Upper lobe of left lung (tissue), 6 donors: ENCODE measurements at places on chromosomes 5 and 9. TPM values are rescaled to one million over a fixed set of nuclear protein-coding genes. Genes with fewer than 3 reads are reported as not detected.

DNA sequence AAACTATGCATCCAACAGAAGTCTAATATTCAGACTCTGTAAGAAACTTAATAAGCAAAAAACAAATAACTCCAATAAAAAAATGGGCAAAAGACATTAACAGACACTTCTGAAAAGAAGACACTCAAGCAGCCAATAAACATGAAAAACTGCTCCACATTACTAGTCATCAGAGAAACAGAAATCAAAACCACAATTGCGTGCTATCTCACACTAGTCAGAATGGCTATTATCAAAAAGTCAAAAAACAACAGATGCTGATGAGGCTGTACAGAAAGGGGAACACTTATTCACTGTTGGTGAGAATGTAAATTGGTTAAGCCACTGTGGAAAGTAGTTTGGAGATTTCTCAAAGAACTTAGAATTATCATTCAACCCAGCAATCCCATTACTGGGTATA is 101.2 kb upstream of the TRIM32 start:
- no peak for DNase-seq

DNA sequence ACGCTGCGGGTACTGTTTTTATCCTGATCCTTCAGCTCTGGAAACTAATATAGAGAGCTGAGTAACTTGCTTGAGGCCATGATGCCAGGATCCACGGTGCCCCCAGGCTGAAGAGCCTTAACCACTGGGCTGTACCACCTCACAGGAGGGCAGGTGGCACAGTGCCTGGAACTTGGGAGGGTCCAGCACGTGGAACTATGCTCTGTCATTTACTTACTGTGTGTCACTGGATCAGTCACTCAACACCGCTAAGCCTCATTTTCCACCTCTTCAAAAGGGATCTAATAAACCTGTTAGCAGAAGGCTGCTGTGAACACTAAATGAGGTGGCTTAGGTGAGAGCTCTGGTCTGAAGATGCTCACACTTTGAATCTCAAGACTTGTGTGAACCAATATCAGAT is 29.6 kb downstream of the KCNIP1 start:
- no peak for DNase-seq

DNA sequence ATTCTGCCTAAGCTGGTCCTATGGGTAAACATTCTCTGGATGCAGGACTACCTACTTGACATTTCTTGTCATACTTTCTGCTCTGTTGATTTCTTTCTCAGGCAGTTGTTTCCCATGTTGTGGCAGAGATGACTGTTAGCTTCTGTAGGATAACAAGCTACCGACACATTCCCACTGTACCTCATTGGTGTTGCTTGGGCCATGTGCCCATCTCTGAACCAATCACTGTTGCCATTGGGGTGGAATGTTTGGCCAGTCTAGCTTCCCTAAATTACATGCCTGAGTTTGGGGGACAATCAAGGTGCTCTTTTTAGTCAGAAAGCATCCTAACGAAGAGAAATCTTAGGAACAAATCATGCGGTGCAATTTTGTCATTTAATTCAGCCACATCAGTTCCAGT is 212.0 kb downstream of the KDM4C start:
- DNase-seq, result no peak

GRCh38 chr5:96509316-96509715 is 76.3 kb upstream of the PCSK1 start:
- DNase-seq, result no peak

- DNase-seq, result no peak
Measured at GRCh38 chr9:81748091-81748490, 58.7 kb upstream of the TLE1 start.

The PCDHGB3 gene
- total RNA-seq, result 2.3 TPM

GRCh38 chr5:152178350-152178699 is 226.8 kb downstream of the NMUR2 start:
- DNase-seq, result no peak

The CAMK4 gene
- 3.5 TPM for total RNA-seq

GRCh38 chr9:2389404-2389803 is 232.2 kb upstream of the VLDLR start:
- DNase-seq, result no peak

GRCh38 chr9:117779760-117780159 is 75.6 kb downstream of the TLR4 start:
- no peak for DNase-seq

The TMC1 gene
- not detected for total RNA-seq

The PTPRD gene
- 11.9 TPM for total RNA-seq

GRCh38 chr9:71704796-71705195 is 63.5 kb downstream of the CEMIP2 start:
- DNase-seq, result no peak

The IL13 gene
- total RNA-seq, result 0.49 TPM

- DNase-seq, result no peak
Measured at GRCh38 chr5:50984640-50985039, 318.2 kb downstream of the PARP8 start.

- no peak for DNase-seq
Measured at GRCh38 chr5:127963233-127963632, 120.3 kb upstream of the SLC12A2 start.

- DNase-seq, result no peak
Measured at GRCh38 chr9:85543196-85543595, 198.6 kb downstream of the AGTPBP1 start.

GRCh38 chr9:21110708-21111576 is 30.7 kb downstream of the IFNW1 start:
- DNase-seq, result no peak

- no peak for DNase-seq
Measured at GRCh38 chr5:136518174-136518573, 152.8 kb upstream of the TRPC7 start.

The STC2 gene
- 1.0 TPM for total RNA-seq

The GLDC gene
- total RNA-seq, result 3.1 TPM

GRCh38 chr9:134327671-134328231 is 1.5 kb downstream of the RXRA start:
- DNase-seq, result peak; percentile 62

DNA sequence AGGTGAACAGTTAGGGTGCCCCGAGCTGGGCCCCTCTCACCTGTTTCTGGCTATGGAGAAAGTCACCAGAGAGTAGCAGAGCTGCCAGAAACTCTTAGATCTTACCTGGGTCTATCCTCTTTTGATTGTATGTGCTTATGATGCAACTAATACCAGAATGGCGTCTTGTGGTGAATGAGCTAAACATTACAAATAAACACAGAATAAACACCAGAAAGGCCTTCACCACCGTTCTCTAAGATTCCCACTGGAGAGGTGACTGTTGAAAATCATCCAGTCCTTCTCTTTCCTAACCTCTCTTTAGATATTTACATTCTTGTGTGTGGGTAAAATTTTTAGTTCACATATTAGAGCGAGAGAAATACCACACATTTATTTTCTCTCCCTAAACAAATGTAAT is 241.7 kb upstream of the GAS1 start:
- DNase-seq, result no peak

- DNase-seq, result no peak
Measured at GRCh38 chr5:100789694-100790093, 113.4 kb downstream of the ST8SIA4 start.

- DNase-seq, result no peak
Measured at GRCh38 chr9:33506626-33507370, 17.3 kb upstream of the ANKRD18B start.

The ARAP3 gene
- 43.0 TPM for total RNA-seq

The AK1 gene
- total RNA-seq, result 169 TPM

- DNase-seq, result no peak
Measured at GRCh38 chr9:105027084-105027483, 99.1 kb upstream of the ABCA1 start.

The ZNF782 gene
- 15.7 TPM for total RNA-seq

DNA sequence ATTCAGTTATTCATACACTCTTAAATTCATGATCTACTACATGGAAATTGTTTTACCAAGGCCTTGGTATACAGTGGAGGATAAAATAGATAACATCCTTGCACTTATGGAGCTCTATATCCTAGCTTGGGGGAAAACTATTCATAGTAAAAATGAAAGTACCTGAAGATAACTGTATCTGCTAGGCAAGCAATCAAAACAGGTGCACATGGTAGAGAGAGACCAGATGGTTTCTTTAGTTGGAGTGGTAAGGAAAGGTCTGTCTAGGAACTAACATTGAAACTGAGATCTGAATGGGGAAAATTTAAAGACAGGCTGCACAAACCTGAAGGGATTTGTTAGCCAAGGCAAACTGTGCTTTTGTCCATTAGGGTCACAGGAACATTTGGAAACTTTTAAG is 11.1 kb upstream of the SLCO4C1 start:
- no peak for DNase-seq

The KCNV2 gene
- total RNA-seq, result not detected

The TEX53 gene
- total RNA-seq, result not detected

DNA sequence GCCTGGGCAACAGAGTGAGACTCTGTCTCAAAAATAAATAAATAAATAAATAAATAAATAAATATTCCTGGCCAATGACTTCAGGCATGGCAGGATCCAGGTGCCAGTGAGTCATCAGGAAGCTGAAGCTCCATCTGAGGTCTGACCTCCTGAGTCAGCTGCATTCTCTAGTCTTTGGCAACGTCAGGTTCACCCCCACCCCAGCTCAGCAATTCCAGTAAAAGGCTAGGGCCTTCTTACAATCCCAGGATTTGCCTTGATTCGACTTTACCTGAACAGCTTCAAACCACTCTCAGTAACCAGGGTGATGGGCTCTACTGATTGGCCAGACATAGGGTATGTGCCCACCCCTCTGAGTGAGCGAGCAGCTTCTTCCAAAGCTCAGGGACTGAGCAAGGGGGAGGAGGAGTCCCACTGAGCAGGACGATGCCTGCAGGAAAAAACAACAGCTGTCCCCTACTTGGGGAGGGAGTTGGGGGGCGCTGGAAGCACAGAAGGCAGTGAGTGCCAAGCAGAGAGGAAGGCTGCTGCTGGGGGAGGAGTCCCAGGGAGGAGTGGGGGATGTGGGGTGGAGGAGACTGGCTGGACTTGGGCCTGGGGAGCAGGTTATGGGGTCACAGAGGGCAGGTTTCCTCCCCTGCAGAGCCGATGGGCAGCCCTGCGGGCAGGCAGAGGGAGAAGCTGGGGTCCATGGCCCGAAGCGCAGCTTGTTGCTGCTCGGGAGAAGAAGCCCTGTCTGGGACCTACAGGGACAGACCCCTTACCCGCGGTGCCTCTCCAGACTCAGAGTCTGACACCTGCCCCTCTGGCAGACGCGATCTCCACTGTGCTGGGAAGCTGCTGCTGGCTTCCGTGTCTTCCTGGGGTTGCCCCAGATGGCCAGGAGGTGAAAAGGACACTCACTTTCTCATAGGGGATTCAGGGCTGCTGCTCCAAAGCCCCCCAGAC is 25.9 kb upstream of the UNC5A start:
- DNase-seq, result peak; percentile 34

The STK32A gene
- total RNA-seq, result 13.3 TPM

The DNAJB5 gene
- 7.0 TPM for total RNA-seq

- no peak for DNase-seq
Measured at GRCh38 chr5:6752236-6752635, 39.0 kb downstream of the TENT4A start.

DNA sequence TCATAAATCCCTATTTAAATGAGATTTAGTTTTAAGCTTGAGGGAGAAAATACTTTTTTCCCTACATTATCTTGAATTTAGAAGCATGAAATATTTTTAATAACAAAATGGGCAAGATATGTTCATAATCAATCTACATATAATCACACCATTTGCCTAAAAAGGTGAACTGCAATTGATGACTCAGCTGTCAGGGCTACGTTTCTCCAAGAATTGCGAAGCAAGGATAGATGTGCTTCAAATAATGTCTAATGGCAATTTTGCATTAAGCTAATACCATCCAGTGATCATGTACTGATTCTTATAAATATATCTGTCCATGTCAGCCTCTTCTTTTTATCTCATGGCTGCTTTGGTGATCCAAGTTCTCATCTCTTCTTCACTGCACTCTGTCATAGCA is 404.4 kb downstream of the MAN2A1 start:
- no peak for DNase-seq

The BAAT gene
- total RNA-seq, result not detected

DNA sequence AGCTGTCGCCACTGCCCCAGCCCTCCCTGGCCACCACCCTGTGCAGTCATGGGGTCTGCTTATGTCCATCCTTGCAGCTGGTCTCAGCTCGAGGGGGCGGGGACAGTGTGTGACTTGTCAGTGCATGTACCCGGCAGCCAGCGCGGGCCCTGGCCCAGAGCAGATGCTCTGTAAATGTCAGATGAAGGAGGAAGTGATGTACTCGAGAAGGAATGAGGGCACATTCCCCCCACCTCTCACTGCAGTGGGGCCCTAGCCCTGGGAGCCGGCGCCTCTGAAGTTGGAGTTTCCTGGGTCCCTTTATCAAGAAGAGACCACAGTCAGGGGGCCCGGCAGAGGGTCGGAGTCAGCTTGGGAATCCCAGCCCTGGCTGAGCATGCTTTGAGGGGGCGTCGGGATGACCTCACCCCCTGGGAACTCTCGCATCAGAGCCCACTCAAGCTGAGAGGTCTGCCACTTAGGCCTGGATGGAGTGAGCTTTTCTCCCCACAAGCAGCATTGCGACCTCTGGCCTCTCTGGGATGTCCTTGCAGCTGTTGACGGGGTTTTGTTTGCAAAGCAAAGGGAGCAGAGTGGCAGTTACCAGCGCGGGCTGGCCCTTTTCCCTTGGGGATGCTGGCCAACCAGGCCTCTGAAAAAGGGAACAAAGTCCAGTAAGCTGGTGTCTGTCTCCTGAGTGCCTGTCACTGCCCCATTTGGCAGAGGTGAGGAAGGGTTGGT is 19.0 kb downstream of the NEURL1B start:
- DNase-seq, result peak; percentile 88
